Hematopoietic multipotent progenitor cell treated with erythropoietin and hydrocortisone succinate and interleukin-3 and kit ligand, for 4 days (in vitro differentiated cells): ENCODE measurements at places on chromosomes 2 and 18.

DNA sequence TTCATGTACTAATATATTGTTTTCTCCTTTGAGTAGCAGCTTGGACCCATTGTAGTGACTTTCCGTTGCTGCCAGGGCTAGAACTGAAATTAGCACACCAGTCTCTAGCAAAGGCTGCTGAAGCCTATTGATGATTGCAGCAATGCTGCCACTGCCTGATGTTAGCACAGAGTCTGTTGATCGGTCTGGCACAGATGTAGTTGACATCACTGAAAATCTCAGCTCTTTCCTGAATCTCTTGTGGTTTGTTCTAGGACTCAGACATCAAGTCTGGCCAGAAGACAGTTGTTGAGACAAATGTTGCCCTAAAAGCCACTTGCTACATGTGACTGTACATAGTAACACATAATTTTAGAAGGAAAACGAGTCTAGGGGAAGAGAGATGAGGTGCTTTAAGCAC is 47.2 kb downstream of the VAPA start:
- peak; percentile 61 for DNase-seq

DNA sequence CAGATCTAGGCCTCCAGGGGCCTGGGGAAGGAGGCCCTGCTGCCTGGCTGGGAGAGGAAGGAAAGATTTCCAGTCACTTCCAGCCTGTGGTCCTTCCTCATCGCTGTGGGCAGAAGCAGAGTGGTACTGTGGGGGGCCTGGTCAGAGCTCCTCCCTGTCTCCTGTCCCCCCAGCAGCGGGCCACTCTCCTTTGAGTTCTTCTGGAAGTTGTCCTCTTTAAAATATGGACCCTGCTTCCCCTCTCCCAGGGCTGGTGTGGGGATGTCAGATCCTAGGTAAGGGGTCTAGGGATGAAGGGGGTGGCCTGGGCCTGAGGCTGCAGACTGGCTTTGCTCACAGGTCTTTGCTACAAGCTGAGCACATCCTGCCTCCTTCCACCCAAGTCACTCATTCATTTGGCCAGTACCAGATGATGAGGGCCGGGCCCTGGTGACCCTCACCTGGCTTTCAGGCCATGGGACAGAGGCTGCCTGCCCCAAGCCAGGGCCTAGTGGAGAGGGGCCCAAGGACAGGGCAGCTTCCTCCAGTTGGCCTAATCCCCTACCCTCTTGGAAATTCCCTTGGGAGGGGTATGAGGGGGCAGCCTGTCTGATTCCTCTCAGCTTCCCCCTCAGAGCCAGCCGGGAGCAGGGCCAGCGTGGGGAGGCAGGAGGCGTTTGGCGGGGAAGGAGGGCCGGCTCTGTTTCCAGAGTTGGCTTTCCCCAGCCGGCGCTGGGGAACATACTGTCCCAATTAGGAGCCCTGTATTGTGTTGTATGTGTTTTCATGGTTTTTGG is 231.9 kb downstream of the DYSF start:
- DNase-seq, result no peak

- peak; percentile 73 for DNase-seq
These were observed 2.1 kb downstream of the ARID5A start for GRCh38 chr2:96538487-96539214.

- no peak for DNase-seq
These were observed 129.5 kb upstream of the NYAP2 start for GRCh38 chr2:225270053-225270452.

- no peak for DNase-seq
These were observed 167.9 kb downstream of the CCDC102B start for GRCh38 chr18:68965817-68966216.

DNA sequence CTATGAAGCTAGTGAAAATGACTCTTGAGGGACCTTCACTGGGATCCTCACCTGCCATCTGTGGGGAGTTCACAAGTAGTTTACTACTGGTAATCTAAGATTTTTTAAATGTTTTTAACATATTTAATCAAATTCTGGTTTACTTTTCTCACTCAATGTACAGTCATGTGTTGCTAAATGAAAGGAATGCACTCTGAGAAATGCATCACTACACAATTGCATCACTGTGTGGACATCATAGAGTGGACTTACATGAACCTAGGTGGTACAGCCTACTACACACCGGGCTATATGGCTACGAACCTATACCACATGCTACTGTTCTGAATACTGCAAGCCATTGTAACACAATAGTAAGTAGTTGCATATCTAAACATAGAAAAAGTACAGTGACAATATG is 528.0 kb downstream of the BCL11A start:
- DNase-seq, result no peak

DNA sequence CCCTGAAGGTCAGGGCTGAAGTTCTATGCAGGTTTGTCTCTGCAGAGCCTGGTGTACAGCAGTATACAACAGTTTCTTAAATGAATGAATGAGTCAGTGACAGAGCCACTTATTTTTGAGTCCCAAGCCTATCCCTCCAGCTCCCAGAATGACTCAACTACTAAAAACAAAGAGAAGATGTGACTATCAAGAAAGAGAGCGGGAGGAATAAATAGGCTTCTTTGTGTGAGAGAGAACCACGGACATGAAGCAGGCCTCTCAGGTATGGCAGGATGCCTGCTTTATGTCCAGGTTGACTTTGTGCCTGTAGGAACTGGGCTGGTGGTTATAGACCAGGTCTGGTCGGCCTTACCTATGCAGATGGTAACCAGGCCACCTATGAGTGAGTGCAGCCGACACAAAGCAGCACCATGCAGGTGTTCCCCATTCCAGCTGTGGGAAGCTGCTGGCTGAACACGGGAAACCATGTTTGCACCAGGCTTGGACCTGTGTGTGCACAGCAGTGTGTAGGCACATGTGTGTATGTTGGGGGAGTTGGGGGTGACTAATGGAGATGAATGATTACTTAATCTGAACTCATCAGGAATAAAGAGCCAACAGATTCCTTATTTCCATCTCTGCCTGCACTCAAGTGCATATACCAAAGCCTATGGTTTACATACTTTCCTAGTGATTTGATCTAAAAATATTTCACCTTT is 171.0 kb downstream of the OSR1 start:
- DNase-seq, result no peak

- no peak for DNase-seq
These were observed 24.1 kb downstream of the GLI2 start for GRCh38 chr2:120759543-120760331.

DNA sequence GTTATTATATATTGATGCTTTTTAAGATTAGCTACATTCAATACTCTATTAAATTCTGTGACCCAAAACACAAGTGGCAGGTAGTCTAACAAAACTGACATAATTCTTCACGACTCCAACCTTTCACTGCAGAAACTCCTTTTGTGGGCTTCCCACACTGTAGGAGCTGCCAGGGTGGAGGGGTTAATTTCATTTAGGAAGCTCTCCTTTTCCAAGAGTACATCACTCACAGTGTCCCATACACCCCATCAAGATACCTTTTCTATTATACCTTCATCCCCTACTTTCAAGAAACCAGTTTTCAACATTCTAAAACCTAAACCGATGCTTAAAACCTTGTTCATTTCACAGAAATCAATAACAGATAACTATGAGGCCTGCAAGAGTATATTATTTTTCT is 825 bp downstream of the THUMPD2 start:
- peak; percentile 27 for DNase-seq

DNA sequence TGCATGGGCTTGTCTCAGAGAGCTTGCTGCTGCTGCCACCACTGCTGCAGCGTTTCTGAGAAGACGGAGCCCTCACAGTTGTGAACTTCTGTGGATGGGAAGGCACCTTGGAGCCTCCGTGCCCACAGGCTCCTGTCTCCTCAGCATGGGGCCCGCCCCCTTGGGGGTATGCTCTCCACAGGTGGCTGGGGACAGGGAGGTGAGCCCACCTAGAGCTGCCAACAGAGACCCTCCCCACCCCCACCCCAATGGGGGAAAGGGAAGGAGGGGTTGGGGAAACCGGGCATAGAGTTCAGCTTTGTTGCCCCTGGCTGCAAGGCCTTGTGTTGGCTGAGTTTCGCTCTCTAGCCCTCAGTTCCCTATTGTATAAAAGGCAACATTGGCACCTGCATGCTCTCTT is 76.1 kb downstream of the INPP4A start:
- no peak for DNase-seq

- no peak for DNase-seq
These were observed 9.3 kb upstream of the NARS1 start for GRCh38 chr18:57630754-57631595.

DNA sequence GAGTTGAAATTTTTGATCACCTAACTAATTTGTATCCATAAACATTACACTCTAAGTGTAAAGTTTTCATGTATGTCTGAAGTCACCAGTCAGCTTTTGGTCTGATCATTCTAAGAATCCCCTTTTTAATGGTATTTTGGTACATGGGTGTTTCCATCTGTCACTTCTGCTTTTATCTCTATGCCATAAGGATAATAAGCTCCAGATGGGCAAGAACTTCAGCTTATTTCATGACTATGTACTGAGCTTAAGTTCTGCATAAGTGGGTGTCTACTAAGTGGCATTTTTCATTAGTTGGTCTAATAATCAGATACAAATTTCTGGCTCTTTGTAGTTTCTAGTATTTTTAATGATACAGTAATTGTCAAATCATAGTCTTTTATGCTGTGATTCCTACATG is 20.4 kb downstream of the UBXN4 start:
- DNase-seq, result peak; percentile 28

GRCh38 chr2:132439703-132440398 is 23.2 kb downstream of the GPR39 start:
- DNase-seq, result no peak

- DNase-seq, result no peak
These were observed 35.9 kb downstream of the AFF3 start for GRCh38 chr2:100106460-100106859.

- DNase-seq, result no peak
These were observed 69.3 kb downstream of the BCL11A start for GRCh38 chr2:60484133-60484645.

GRCh38 chr18:44967599-44967998 is 286.9 kb downstream of the SETBP1 start:
- no peak for DNase-seq

DNA sequence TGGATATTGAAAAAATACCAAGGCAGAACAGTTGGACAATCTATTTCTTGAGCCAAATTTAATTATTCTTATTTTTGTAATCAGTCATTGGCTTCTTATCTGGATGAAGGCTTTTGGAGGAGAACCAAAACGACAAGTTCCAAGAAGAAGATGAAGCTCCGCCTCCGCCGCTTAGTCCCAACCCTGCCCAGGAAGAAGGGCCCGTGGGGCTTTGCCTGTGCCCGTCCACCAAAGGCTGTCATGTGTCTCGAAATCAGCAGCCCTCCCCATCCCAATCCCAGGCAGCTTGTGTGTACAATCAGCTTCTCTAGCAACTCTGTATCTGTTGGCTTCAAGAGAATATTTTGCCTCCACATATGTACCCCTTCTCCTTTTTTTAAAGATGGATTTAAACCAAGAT is 24.6 kb downstream of the PTRHD1 start:
- DNase-seq, result no peak

DNA sequence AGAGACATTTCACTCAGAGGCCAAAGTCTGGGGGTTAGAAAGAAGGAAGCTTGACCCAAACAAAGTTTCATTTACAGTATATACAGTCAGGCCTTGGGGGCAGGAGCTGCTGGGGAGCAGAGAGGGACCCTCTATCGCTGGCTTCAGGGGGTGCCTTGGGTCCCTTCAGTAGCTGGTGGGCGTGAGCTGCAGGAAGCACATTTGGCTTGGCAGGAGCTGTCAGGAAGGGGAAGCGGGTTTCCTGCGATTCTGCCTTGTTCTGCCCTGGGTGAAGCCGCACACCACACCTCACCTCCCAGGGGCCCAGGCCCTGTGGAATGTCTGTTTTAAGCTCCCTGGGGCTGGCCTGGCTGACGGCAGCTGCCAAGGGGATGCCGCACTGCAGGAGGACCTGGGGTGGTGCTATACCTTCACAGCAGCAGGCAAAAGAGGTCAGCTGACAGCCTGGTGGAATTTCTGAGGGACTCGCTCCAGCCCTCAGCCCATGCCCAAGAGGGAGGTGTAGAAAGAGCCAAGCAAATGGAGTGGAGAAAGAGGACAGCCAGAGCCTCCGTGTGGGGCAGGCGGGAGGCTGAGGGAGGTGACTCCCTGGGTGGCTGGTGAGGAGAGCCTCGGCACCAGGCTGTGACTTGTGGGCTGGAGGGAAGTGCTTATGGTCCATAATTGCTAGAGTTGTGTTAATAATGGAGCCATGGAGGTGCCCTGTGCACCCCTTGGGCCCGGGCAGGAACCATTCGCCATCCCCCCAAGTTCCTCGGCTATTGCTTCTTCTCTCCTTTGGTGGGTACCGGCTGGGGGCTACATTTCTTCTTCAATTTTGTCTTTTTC is 43.9 kb downstream of the PSD4 start:
- DNase-seq, result peak; percentile 56

- DNase-seq, result no peak
These were observed 100.1 kb downstream of the VAPA start for GRCh38 chr18:10013621-10014543.

DNA sequence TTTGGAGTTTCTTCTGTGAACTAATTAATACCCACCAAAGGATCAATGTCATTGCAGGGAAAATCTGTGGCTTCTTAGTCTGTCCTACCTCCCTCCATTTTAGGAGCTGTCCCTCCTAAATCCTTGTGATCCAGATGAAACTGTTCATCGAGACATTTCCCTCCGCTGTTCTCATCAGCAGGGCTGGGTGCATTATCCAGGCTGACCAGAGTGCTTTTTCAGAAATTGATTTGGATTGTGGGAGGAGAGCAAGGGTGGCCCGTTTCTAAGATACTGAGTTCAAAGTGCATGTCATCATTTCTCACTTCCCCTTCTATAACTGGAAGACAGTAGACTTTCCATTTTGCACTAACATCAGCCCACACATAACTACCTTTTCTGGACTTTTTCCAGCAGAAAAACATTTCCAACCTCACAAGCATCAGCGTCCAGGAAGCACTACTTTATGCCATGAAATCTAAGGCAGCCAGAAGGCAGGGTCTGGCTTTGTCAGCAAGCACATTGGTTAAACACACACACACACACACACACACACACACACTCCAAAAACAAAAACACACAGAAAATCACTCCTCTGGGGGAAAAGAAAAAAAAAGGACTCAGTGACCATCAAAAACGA is 94.1 kb downstream of the ANKRD44 start:
- no peak for DNase-seq

DNA sequence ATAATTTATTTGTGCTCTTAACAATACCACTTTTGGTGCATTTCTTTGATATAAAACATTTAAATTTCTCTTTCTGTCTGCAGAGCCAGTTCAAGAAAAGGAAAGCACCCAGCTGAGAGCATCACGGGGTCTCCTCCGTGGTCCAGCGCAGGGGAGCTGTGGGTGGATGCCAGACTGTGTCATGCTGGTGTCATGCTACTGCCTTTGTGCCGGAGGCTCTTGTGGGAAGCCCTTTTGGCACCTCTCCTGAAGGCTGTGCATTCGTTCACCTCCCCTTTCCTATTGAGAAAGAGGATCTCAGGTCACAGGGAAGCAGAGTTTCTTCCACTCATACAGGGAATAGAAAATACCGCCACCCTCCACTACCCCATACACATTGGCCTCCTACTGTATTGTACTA is 450.4 kb downstream of the GALR1 start:
- DNase-seq, result no peak

DNA sequence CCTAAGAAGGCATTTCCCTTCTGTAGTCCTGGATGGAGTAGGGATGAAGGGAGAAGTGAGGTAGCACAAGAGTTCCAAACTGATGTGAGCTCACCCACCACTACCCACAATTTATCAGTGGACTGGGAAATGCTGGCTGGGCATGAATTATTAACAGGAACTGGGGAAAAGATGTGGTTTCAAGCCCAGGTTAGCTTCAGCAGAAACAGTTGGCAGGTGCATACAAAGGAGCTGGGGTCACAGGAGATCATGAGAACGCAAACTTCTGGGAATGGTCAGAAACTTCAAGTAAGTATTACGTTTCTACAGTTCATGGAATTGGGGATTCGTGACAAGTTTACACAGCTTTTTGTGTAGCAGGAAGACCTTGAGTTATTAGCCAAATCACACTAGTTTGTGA is 5.4 kb downstream of the CCDC141 start:
- DNase-seq, result no peak

GRCh38 chr2:118832791-118833715 is 14.4 kb downstream of the EN1 start:
- DNase-seq, result no peak
